ENCODE measurements at places on chromosomes 5 and 9. TPM values are rescaled to one million over a fixed set of nuclear protein-coding genes. Genes with fewer than 3 reads are reported as not detected.

The NDUFAF2 gene
- 19.6 TPM for total RNA-seq

The CTNNAL1 gene
- total RNA-seq = 44.9 TPM

The C9 gene
- total RNA-seq = 0.44 TPM

The SHOC1 gene
- not detected for total RNA-seq

The MAMDC2 gene
- total RNA-seq = 16.0 TPM

The GABRA1 gene
- not detected for total RNA-seq

DNA sequence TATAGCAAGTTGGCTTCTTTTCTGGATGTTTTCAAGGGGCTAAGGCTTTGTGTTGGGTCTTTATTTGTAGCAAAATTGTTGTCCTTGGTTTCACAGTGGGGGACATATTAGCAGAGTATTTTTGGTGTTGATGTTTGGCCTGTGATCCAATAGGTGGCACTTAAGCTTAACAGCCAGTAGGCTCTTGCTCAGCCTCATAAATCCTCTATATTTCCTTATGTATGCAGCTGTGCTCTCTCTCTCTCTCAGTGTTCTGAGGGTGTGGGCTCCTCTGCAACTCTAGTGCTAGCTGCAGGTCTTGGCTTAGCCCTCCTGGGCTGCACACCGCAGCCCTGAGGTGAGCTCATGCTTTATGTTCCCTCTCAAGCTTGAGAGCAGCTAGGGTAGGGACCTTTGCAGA is 195.0 kb upstream of the GHR start:
- no peak for DNase-seq

DNA sequence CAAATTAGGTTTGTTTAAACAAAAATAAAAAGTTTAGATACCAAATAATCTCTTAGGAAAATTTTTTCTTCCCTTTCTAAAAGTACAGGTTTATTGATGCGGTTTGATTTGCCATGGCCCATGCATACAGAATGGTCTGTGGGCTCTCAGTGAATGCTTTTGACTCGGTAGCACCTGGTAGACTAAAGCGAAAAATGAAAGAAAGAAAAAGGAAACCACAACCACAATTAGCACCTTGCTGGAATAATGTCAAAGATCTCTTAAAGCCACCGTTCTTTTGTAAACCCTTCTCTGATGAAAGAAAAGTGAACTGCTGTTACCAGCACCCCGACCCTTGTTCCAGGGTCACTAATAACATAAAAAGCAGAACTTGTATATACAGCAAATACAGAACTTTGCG is 157.9 kb downstream of the NFIB start:
- no peak for DNase-seq

DNA sequence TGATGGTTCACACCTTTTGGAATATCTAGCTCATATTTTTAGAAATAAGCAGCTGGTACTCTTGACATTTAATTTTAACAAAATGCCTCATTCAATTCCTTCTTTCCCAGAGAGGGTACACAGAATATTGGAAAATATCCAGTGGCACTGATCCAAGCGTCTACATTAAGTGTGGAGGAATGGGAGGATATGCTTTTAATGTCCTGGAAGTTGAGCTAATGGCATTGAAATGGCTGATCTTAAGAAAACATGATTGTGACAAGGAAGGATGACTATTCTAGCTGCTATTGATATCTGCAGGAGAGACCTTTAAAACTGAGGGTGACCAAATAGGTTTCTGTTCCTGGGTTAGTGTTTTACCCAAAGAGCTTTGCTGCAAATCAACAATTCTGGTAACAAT is 30.0 kb downstream of the ZNF366 start:
- DNase-seq = no peak

DNA sequence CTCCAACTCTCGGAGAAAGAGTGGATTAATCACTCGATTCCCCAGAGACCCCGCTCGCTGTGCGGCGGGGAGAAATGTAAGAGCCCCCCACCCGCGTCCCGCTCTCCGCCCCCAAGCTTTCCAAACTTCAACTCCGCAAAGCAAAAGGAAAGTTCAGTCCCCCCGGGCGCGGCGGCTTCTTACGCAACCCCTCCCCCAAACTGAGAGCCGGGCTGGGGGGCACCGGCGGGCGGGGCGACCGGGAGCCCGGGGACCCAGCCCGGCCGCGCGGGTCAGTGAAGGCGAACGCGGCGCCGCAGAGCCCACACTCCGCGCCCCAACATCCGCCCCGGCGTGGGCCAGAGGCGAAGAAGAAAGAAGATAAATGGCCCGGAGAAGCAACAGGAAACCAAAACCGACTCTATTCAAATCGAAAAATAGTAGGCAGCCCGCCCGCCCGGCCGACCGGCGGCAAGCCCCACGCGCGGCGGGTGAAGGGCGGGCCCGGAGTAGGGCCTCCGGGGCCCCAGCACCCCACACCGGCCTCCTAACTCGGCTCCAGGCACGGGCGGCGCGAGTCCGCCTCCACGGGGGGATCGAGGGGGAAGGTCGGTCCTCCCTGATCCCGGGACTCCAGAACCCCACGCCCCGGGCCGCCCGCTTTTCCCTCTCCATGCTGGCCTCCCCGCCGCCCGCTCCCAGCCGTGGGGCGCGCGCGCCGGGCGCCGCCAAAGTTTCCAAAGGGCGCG is 720 bp downstream of the NOTCH1 start:
- DNase-seq = no peak

GRCh38 chr9:5832071-5832537 is 813 bp downstream of the ERMP1 start:
- no peak for DNase-seq
